ENCODE measurements at places on chromosomes 16 and 17. TPM values are rescaled to one million over a fixed set of nuclear protein-coding genes. Genes with fewer than 3 reads are reported as not detected.
A peak's percentile ranks its signal among the peaks of the same experiment; 100 is the strongest.

- no peak for DNase-seq
Measured at GRCh38 chr17:55567240-55568214, 56.3 kb upstream of the SMIM36 start.

GRCh38 chr16:88686439-88687253 is at the start of gene SNAI3:
TSS of gene SNAI3 (minus strand) at chr16:88686507. CDS start at chr16:88686406, 101 bp downstream.
- DNase-seq: peak; percentile 96

- no peak for DNase-seq
Measured at GRCh38 chr17:16880121-16880842, 91.6 kb downstream of the TNFRSF13B start.

DNA sequence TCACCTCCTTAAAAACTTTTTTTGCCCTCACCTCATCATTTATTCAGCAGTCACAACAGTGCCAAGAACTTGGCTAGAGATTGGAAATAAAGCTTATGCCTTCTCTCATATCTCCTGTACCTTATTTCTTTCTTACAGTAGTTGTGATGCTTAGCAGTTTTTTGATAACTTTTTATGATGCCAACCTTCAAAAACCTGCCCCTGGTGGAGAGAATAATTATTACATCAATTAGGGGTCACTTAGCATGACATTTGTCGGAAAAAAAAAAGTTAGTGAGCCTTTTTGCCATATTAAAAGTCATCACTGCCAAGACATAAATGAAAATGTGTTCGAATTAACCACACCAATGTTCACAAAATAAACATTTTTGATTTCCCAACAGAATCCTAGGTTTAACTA is 296.6 kb downstream of the WWOX start:
- DNase-seq: no peak

- no peak for DNase-seq
Measured at GRCh38 chr16:74451951-74452758, 30.9 kb upstream of the CLEC18B start.

DNA sequence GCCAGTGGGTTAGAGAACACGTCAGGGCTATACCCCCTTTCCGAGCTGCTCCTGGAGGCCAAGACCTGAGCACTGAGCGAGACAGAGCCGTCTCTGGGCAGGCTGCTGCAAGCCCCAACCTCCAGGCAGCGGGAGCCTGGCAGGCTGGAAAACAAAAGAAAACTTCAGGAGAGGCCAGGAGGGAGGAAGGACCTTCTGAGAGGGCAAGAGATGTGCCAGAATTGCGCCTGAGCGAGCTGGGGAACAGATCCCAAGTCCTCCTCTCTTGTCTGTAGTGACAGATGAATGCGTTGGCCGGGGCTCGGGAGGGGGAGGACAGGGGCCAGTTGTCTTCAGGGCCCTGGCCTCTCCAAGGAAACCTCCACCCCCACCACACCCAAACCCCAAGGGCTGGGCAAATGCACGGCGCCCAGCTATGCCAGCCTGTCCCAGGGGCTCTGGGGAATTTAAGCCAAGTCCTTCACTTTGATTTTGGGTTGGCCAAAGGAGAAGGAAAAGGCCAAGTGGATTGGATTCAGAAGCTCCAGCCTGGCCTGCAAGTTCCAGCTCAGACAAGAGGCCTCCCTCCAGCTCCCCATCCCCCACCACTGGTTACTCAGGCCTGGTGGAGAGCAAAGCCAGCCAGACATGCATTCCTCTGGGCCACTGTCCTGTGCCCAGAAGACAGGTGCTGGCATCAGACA is 18.1 kb downstream of the SDK2 start:
- no peak for DNase-seq

DNA sequence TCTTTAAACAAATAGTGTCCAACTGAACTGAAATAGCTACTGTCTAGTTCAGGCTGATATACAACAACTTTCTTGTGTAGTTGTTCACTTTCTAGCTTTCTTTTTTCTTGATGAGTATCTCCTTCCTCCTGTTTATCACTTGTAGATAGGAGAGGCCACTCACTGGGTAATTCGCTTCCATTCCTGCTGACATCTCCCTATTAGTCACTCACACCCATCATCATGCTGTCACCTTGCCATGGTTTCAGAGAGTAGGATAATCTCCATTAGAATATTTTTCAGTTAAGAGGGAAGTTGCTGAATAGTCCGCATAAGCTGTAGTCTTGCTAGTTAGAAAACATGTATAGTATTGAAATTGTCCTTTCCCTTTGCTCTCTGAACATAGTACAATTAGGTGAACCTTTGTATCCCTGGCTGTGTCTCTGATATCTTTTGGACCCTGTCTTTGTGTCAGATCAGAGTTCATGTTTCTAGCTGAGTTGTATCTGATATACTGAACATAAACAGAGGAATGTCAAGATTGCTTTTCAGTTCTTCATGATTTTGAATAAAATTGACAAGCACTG is 64.4 kb upstream of the RASL10B start:
- no peak for DNase-seq

GRCh38 chr16:80585764-80586163 is 45.0 kb downstream of the DYNLRB2 start:
- no peak for DNase-seq

- no peak for DNase-seq
Measured at GRCh38 chr17:31085563-31085962, 9.2 kb upstream of the NF1 start.

DNA sequence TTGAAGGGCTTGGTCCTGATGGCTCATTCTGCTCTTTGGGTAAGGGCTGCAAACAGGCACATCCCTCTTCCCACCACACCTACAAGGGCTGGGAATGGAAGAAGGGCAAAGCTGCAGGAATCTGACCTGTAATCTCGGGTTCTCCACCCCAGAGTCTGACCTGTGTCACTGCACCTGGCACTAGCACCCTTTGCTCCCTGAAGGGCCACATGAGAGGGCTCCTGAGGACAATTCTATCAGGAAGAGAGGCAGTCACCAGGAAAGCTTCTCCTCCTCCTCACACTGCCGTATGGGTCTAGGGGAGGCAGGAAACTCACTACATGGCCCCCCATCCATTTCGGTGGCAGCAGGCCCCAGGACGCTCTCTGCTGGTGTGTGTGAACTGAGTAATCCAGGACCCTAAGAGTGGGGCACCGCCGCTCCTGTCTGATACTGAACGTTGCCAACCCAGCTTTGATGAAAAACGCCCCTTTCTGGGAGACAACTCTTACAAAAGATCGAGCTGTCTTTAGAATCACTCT is 26.4 kb downstream of the TTLL6 start:
- no peak for DNase-seq

GRCh38 chr17:80719449-80719848 is 174.8 kb downstream of the RPTOR start:
- DNase-seq: no peak

GRCh38 chr17:14091367-14091766 is 22.1 kb downstream of the COX10 start:
- no peak for DNase-seq

DNA sequence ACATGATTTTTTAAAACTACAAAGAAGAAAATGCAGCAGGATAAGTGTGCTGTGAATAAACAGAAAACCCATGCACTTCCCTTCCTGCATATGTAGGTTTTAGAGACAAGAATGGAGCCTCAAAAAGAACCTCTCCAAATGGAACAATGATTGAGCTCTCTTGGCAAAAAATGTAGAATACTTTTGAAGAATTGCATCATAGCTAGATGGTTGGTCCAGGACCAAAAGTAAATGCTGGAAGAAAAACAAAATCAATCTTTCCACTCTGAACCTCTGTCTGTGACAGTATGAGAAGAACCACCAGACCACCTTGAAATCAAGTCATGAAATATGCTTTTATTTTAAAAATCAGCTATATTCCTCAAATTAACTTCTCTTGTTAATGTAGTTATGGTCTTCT is 17.5 kb downstream of the HELZ start:
- DNase-seq: no peak

DNA sequence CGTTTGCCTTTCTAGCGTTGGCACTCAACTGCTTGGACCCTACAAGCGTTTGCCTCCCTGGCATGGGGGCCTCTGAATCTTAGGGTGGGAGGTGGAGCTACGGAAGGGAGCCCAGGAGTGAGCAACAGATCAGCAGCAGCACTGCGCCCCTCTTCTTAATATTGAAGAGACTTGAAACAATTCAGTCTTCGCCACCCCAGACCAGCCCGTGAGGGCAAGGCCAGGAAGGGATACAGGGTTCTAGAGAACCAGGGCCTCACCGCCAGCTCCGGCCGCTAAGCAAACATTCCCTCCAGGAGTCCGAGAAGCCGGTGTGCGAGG is 1.5 kb upstream of the GPRC5C start:
- no peak for DNase-seq

DNA sequence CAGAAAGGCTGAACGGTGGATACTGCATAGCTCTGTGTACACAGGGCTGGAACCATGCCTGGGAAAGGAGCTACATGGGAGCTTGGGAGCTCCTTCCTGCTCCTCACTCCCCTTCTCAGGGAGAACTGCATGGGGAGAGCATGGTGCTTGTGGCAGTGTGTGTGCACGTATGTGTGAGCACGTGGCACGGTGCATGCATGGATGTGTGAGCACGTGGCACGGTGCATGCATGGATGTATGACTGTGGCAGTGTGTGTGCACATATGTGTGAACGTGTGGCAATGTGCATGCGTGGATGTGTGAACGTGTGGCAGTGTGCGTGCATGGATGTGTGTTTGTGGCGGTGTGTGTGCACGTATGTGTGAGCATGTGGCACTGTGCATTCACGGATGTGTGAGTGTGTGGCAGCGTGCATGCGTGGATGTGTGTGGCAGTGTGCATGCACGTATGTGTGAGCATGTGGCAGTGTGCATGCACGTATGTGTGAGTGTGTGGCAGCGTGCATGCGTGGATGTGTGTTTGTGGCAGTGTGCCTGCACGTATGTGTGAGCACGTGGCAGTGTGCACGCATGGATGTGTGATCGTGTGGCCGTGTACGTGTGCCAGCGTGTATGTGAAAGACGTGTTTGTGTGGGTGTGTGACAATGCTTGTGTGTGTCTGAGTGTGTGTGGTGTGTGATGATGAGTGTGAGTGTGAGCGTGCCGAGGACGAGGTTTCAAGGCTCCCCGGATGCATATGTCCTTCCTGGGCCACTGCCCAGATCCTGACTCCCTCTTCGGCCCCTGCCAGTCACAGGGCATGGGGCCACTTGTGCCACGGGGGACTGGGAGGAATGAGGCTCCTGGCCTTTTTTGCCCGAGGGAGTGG is 52.4 kb upstream of the JPH3 start:
- no peak for DNase-seq

DNA sequence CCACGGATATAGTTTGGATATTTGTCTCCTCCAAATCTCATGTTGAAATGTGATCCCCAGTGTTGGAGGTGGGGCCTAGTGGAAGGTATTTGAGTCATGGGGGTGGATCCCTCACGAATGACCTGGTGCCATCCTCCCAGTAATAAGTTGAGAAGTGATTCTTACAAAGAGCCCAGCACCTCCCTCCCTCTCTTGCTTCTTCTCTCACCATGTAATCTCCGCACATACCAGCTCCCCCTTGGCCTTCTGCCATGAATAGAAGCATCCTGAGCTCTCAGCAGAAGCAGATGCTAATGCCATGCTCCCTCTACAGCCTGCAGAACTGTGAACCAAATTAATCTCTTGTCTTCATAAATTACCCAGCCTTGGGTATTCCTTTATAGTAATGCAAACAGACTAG is 41.9 kb upstream of the RBBP6 start:
- DNase-seq: no peak

- no peak for DNase-seq
Measured at GRCh38 chr16:57945740-57946138, 25.2 kb downstream of the CNGB1 start.

DNA sequence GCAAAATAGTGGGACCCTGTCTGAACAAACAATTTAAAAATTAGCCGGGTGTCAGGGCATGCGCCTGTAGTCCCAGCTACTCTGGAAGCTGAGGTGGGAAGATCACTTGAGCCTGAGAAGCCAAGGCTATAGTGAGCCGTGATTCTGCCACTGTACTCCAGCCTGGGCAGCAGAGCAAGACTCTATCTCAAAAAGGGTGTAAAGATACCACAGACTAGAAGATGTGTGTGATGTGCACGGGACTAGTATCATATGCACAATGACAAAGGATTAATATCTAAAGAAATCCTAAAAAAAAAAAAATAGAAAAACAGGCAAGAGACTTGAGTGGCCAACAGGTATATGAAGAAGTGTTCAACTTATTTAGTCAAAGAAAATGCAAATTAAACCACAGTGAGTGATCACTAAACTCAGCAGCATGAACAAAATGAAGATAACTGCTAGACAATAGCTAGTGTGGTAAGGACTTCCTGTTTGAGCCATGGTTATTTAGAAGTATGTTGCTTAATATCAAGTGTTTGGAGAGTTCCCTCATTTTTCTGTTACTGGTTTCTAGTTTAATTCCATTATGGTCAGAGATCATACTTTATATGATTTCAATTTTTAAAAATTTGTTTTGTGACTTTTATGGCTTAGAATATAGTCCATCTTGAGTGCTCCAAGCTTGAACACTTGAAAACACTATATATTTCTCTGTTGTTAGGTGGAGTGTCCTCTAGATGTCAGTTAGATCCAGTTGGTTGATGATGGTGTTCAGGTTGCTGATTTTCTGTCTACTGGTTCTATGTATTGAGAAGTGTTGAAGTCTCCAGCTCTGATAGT is 14.7 kb upstream of the SLX4 start:
- DNase-seq: no peak

- no peak for DNase-seq
Measured at GRCh38 chr17:70552230-70552981, 383.1 kb downstream of the KCNJ2 start.

GRCh38 chr17:27336184-27336583 is 42.3 kb downstream of the WSB1 start:
- DNase-seq: no peak

- no peak for DNase-seq
Measured at GRCh38 chr17:79608624-79608959, 2.3 kb downstream of the RBFOX3 start.

GRCh38 chr16:56493126-56493525 is 26.7 kb downstream of the BBS2 start:
- no peak for DNase-seq

GRCh38 chr16:65213866-65214595 is 92.2 kb upstream of the CDH11 start:
- DNase-seq: no peak

- peak; percentile 45 for DNase-seq
Measured at GRCh38 chr17:81396722-81397313, 1.6 kb downstream of the BAHCC1 start.

- DNase-seq: no peak
Measured at GRCh38 chr16:18049547-18050133, 286.9 kb downstream of the NPIPA8 start.

KRT39 gene
- total RNA-seq: not detected

MYO19 gene
- total RNA-seq: 101 TPM

CCDC144A gene
- total RNA-seq: 13.3 TPM

FASN gene
- 91.2 TPM for total RNA-seq

UBN1 gene
- total RNA-seq: 32.0 TPM

CD300E gene
- not detected for total RNA-seq
